Hepatocyte (in vitro differentiated cells): ENCODE measurements at places on chromosomes 2 and 18. TPM values are rescaled to one million over a fixed set of nuclear protein-coding genes. Genes with fewer than 3 reads are reported as not detected.

The MC4R gene
- not detected in 2 replicates for polyA plus RNA-seq

The ASB18 gene
- not detected in 2 replicates for polyA plus RNA-seq

The DOK6 gene
- 4.0 and 4.6 TPM in 2 replicates for polyA plus RNA-seq

- DNase-seq = peak; percentile 50
Observed at GRCh38 chr2:100606726-100607343, 44.0 kb downstream of the PDCL3 start.

DNA sequence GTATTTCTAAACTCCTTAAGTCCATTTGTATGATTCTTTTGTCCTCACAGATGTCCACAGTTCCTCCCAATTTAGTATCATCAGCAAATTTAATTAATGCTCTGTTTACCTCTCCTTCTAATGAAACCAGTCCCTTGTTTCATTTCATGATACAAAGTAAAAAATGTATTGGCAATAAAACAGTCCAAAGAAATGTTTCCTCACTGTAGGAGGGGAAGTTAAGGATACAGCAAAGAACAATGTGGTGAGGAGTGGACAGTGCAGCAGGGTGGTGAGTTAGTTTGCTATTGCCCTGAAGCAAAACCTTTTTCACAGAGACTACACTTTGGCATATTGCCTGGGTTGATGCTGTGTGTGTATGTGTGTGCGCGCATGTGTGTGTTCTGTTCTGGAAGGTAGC, 401.5 kb downstream of the ARHGAP15 start:
- DNase-seq = peak; percentile 41

DNA sequence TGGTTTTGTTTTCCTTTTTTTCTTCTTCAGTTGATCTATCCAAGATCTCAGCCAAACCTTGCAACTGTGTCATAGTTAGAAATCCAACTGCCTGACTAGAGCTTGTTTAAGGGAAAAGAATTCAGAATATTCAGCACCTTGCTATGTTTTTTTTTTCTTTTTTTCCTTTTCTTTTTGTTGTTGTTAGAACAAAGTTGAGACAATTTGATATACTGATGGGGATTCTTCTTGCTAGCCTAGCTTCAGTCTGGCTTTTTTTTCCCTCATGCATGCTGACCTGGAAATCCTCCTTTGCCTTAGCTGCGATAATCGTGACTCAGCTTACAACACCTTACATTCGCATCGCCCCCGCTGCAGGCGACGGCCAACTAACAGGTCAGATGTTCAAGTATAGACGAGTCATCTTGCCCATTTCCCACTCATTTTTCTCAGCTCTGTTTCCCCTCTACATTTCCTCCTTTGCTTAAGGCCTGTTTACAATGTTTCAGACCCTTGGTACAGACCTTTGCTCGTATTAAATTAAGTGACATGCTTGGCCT, 487.2 kb upstream of the RAB12 start:
- peak; percentile 18 for DNase-seq

DNA sequence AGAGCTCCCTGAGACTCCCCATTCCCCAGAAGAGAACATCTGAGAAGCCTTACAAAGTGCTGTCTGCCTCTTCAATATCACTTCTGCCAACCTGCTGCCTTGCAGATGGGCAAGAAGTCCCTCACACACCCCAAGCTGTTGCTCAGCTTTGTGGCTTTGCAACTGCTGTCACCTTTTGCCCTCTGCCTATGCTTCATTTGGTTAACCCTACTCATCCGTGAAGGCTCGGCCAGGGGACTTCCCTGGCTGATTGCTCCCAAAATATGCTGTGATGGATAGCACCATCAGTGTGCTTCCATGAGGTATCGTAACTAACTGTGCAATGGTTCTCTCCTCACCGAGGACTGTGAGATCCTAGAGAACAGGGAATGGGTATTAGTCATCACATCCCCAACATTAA, 88.9 kb upstream of the CYP1B1 start:
- DNase-seq = no peak

GRCh38 chr2:240810199-240810598, 9.8 kb downstream of the KIF1A start:
- no peak for DNase-seq
